ENCODE measurements at places on chromosomes 5 and 9.

GRCh38 chr9:3835393-3835792, 309.6 kb upstream of the RFX3 start:
- no peak for DNase-seq

DNA sequence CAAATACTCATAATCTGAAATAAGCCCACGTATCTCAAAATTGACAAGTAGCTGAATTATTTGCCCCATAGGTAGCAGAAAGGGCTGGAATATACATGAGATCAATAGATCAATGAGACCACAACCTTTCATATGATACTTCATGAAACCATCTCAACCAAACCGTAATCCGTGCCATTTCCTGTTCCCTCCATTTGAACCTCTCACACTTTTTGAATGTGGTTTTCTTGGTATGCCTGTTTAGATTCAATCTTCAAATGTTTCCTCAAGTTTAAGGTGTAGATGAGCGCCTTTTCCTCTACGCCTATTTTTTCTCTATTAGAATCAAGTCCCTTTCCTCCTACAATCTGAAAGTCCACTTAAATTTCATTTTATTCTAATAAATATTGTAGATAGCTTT, 805.5 kb downstream of the EFNA5 start:
- DNase-seq = no peak

DNA sequence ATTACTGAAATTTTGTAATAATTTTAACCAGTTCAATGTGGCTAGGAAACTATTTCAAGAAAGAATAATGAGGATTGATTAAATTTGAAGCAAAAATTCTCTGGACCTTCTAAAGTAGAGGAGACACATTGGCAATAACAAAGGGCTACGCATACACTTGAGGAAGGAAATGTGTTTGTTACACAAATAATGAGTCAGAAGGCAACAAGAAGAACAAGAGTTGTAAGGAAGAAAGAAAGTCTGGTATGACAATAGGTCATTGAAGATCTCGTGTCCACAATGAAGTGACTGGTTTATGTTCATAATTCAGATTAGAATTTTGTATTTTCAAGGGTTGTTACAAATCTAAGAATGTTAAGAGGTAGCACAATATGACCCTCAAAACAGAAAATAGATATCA, 25.8 kb downstream of the ST8SIA4 start:
- DNase-seq = no peak

GRCh38 chr9:105297442-105298075, 53.1 kb downstream of the SLC44A1 start:
- no peak for DNase-seq

- no peak for DNase-seq
Measured at GRCh38 chr9:19460243-19460642, 51.4 kb downstream of the ACER2 start.

- peak; percentile 46 for DNase-seq
Measured at GRCh38 chr5:123496892-123497291, 15.1 kb upstream of the CSNK1G3 start.

- DNase-seq = no peak
Measured at GRCh38 chr9:98883276-98883675, 60.4 kb upstream of the COL15A1 start.

DNA sequence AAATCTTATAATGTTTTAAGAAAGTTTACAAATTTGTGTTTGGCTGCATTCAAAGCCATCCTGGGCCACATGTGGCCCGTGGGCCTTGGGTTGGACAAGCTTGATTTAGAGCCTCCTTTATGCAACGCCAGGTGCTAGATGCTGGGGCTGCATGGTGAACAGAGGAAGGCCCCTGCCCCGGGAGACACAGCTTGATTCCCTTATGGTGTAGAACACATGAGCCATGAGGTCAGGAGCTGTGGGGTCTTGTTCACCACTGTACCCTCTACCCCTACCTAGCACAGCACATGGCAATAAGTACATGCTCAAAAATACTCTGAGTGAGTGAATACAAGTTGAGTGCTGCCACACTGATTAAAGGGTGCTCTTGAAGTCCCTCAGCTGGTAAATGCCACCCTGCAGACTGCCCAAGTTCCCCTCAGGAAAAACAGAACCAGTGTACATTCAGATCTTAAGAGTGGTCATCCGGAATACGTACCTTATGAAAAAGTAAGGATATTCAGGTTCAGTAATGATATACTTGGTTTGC, 71.9 kb downstream of the ARRDC3 start:
- DNase-seq = no peak

- DNase-seq = no peak
Measured at GRCh38 chr5:169656125-169656901, 19.2 kb downstream of the DOCK2 start.

Measured in fibroblast of skin of left quadriceps (primary cell).